Stimulated activated CD4-positive, alpha-beta T cell treated with anti-CD3 and anti-CD28 coated beads, TNF-alpha, amount 100 ng/mL, for 4 hours (primary cell): ENCODE measurements at places on chromosomes 6 and 20.

GRCh38 chr6:68756454-68757375, 121.6 kb downstream of the ADGRB3 start:
- no peak for DNase-seq

DNA sequence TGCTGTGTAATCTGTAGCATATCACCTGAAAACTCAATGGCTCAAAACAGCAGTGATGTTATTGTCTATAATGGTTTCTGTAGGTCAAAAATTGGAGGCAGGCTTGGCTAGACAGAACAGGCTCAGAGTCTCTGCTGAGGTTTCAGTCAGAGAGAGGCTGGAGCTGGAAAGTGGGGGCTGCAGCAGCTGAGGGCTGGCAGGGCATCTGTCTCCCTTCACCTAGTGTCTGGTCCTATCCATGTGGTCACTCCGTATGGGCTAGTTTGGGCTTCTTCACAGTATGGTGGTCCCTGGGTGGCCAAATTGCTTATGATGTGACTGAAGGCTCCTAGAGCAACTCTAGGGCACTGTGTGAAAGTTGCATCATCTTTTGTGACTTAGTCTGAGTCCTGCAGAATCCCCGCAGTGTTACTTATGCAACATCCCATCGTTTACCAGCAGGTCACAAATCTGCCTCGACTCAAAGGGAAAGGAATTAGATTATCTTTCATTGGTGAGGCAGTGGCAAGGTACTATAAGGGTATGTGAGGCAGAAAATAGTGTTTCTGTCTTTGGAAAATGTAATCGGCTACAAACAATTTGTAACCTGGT, 497.0 kb downstream of the EPHA7 start:
- DNase-seq: no peak

DNA sequence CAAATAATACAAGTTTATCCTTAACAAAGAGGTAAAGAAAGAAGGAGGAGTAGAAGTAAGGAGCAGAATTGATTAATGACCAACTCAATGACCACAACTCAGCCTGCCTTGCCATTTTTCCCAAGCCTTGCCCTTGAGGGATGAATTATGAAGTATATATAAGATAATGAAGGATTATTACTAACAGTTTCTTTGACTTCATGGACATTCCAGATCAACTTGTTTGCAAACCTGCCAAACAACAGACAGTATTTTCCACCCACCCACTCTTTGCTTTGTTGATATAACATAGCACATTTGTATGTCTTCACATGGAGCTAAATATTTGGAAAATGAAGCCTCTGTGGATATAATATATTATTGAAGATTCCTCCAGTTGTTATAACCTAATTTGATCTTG, 9.9 kb upstream of the C6orf141 start:
- DNase-seq: no peak

GRCh38 chr20:19232997-19233794, 20.8 kb downstream of the SLC24A3 start:
- DNase-seq: no peak

DNA sequence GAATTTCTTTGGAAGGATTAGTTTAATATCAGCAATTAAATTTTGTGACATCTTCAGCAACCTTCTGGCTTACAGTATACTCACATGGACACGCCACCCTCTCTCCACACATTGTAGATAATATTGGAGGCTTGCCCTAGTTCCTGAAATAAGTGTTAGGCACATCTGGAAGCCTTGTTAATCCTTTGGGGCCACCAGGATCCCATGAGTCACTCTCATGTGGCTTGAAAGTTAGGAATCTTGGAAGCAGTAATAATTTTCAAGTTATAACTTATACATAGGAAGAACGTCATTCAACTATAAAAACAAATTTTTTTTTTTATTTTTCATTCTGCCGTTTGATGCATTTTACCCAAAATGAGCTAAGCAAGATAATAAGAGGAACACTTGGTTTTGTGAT, 20.5 kb downstream of the LAMA4 start:
- DNase-seq: no peak

- no peak for DNase-seq
These were observed 32.7 kb downstream of the TCP11 start for GRCh38 chr6:35108309-35108885.

DNA sequence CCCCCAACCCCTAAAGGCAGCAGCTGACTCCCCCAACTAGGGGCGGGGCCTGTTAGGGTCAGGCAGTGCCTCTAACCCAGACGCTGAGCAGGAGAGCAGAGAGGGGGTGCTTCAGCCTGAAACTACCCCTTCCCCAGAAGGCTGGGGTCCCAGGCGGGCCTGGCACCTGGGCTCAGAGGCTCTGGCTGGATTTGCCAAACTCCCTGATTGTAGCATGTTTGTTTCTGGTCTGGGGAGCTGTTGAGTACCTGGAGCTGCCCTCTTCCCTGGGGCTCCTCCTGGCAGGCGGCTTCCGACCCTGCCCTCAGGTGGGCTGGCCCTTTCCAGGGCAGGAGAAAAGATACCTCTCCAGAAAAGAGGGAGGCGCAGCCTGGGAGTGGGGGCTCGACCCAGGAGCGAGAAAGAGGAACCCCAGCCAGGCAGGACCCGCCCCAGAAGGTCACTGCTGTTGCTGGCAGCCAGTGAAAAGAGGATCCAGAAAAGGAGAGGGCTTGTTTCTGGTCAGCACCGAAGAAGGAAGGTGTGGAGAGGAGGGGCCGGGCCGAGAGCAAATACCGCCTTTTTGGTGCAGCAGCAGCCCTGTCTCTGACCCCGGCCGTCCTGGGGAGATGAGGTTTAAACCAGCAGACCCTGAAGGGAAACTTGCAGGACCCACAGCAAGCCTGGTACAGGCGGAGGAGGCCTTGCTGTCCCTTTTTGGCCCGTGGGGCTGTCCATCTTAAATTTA, 810 bp upstream of the ABHD16B start:
- no peak for DNase-seq

DNA sequence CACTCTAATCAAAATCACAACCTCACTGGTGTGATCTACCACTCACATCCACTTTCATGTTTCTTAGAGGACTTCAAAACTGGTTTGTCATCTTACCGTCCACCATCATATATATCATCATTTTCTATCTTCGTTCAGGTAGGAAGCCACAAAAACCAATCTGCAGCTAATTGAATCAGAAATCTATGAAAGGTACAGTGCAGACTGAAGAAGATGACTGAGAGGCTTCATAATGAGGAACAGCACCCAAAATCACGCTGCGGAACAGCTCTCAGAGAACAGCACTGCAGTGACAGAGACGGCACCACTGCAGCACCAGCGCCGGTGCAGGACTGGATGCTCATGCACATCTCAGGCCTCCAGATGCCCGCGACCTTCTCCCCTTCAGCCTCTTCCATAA, 13.0 kb downstream of the GMDS start:
- no peak for DNase-seq

DNA sequence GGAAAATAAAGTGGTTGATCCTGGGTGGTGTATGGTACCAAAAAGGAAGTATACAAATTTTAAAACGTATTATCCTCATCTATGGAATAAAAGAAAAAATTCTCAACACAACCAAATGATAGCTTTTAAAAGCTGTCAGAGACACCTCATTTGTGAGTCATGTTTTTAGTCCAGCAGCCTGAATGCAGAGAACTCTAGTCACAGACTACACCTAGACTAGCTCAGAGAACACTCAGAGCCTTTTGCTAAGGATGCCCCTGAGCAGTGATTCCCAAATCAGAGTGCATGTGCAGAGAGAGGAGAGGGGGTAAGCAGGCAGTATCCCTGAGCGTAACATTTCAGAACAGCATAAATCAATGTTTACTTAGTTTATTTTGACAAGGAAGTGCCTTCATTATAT, 809.3 kb downstream of the HACE1 start:
- no peak for DNase-seq

GRCh38 chr6:169225887-169226286, 27.8 kb downstream of the THBS2 start:
- no peak for DNase-seq

GRCh38 chr6:41939848-41940758, 1.5 kb downstream of the CCND3 start:
- no peak for DNase-seq

GRCh38 chr6:78580923-78581322, 286.4 kb upstream of the IRAK1BP1 start:
- no peak for DNase-seq

- no peak for DNase-seq
These were observed 36.5 kb downstream of the WDR27 start for GRCh38 chr6:169665289-169665688.

- DNase-seq: no peak
These were observed 60.7 kb upstream of the LTV1 start for GRCh38 chr6:143782481-143782880.

DNA sequence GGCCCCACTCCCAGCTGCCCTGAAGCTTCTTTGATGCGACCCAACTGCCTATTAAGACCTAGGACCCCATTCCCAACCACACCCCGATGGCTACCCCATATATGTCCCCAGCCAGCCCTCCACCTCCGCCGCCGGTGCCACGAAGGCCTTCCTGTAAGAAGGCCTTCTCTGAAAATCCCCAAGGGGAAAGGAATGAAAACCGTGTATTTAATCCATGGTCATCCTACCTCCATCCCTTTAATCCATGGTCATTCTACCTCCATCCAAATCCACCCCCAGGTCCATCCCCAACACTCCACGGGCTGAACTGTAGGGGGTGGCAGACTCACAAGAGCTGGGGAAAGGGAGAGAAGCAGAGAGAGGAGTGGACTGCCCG, 545 bp upstream of the VSX1 start:
- DNase-seq: no peak

DNA sequence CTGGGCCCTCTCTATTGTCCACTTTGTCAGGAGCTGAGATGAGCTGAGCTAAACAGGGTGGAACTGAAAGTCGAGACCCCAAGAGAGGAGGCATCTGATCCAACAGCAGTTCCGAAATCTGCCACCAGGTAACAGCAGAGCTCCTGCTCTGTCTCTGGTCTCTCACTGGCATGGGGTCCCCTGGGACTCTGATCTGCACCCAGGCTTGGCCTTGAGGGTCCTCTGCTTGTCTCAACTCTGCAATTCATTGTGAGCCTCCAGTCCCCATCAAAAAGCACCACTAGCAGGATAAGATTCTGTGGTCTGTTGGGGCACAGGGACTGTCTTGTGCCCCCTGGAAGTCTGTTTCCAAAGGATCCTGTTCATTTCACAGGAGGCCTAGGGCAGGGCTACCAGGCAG, 62.5 kb upstream of the TOP1 start:
- no peak for DNase-seq

DNA sequence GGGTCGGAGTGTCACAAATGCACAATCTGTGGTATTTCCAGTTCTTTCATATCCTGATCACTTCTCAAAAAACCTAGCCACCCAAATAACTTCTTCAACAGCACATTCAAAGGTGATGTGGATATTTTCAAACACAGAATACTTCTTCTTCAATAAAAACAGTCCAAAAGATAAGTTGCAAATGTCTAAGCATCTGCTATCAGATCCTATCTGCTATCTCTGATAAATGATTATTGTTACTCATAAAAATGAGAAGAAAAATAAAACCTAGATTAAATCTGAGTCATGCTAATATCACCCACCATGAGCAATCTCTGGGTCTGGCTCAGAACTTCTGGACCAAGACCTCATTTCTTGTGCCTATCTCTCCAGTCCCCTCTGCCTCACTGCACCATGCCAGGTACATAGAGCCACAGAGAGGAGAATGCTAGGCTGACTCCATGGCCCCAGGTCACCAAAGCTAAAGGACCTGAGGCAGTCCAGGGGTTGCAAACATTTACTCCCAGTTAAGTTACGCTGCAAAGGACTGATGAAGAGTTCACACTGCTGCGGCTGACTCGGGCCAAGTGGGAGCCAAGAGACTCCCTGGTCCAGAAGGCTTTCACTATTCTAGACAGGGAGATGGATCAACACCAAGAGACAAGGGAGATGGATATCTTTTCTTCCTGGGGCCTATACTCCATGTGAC, 101.4 kb downstream of the KIF13A start:
- DNase-seq: no peak

DNA sequence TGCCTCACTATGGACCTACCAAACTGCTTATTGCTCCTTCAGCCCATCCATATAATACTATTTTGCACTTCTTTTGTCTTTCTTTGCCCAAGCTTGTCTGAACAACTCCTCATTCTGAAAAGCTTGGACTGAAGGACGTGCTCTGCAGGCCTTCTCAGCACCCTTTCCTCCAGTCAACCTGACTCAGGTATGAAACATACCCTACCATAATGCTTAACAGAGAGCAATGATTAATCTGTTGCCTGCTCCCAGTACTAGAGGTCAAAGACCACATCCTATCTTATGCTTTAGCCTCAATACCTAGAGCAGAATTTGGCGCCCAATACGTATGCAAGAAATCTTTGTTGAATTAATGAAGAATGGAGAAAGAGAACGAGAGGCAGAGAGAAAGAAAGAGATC, 55.2 kb downstream of the ATXN1 start:
- DNase-seq: no peak

DNA sequence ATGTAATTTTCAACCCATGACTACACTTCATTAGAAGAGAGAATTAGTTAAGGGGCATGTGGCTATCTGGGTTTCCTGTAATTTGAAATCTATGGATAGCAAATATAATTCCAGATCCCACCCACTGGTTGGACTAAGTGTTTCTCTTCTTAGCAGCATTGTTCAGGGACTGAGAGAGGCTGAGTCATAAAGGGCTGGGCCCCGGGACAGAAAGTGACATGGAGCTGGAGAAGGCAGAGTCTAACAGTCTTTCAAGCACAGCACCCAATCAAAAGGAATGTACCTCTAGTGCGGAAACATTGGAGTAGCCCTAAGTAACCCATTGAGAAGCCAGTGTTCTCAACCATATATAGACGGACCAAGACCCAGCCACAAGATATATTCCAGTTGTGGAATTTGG, 363.9 kb downstream of the DHX35 start:
- no peak for DNase-seq

DNA sequence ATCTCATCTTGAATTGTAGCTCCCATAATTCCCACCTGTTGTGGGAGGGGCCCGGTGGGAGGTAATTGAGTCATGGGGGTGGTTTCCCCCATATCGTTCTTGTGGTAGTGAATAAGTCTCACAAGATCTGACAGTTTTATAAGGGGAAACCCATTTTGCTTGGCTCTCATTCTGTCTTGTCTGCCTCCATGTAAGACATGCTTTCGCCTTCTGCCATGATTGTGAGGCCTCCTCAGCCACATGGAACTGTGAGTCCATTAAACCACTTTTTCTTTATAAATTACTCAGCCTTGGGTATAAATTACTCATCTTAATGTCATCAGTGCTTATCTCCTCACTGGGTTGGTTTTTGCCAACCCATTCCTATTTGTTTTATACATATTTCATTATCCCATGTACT, 142.0 kb upstream of the GMDS start:
- DNase-seq: no peak

GRCh38 chr20:53494753-53495152, 98.9 kb downstream of the ZNF217 start:
- DNase-seq: no peak

- DNase-seq: no peak
These were observed 657 bp upstream of the LTV1 start for GRCh38 chr6:143842461-143842901.

GRCh38 chr20:48952656-48953055, 31.1 kb downstream of the ARFGEF2 start:
- DNase-seq: no peak
